ENCODE measurements at places on chromosomes 13 and 19.

DNA sequence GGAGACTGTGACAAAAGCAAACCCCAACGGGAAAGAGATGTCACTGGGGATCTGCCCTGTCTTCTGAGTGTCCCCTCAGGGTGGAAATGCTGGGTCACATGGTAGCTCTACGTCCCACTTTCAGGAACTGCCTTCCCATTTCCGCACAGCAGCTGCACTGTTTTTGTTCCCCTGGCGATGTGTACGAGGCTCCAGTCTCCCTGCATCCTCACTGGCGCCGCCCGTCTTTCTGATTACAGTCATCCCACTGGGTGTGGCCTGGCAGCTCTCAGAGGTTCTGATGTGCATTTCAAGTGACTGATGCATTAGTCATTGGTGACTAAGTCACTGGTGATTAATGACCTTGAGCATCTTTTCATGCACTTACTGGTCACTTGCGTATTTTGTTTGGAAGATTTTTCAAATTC is 21.2 kb downstream of the PCID2 start:
- DNase-seq: no peak

DNA sequence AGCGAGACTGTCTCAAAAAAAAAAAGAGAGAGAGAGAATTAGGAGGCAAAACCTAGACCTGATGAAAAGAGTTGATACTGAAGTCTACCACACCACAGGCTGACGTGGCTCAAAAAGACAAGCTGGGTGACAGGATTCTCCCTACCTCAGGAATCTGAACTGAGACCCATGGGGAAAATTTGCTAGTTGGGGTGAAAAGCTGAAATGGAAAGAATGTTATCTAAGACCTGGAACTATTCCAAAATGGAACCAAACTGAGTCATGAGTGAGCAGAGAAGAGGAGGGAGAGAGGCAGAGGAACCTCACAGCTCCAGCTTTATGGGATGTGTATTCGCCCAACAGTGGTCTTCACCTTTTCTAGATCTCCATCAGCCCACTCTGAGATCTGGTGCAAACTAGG is 11.7 kb downstream of the SMG9 start:
- DNase-seq: no peak

DNA sequence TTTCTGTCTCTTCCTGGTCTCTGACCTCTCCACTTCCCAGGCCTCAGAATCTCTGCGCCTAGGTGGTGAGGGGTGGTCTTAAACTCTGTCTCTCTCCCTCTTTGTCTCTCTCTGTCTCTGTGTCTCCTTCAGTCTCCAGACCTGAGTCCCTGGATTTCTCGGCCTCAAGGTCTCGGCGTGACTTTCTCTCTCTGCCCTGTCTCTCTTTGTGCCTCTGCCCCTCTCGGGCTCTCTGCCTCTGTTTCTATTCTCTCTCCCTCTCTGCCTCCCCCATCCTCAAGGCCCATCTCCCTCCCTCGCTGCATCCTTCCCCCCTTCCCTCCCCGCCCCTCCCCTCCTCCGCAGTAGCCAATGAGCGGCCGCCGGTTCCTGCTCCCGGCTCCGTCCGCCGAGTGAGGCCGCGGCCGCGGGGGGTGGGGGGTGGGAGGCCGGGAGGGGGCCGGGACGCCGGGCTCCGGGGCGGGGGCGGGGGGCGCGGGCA is at the start of gene CACNG7:
CACNG7 (plus strand) TSS at position 344 of the 481 bp plus-strand sequence. CDS start 3,554 bp downstream, outside the sequence.
- no peak for DNase-seq

- no peak for DNase-seq
Observed at GRCh38 chr13:109727251-109727650, 59.1 kb downstream of the IRS2 start.

All from NCI-H1417 treated with DMSO at 0.1 percent for 48 hours (cell line).